ENCODE measurements at places on chromosomes 4 and X. TPM values are rescaled to one million over a fixed set of nuclear protein-coding genes. Genes with fewer than 3 reads are reported as not detected.
A peak's percentile ranks its signal among the peaks of the same experiment; 100 is the strongest.

DNA sequence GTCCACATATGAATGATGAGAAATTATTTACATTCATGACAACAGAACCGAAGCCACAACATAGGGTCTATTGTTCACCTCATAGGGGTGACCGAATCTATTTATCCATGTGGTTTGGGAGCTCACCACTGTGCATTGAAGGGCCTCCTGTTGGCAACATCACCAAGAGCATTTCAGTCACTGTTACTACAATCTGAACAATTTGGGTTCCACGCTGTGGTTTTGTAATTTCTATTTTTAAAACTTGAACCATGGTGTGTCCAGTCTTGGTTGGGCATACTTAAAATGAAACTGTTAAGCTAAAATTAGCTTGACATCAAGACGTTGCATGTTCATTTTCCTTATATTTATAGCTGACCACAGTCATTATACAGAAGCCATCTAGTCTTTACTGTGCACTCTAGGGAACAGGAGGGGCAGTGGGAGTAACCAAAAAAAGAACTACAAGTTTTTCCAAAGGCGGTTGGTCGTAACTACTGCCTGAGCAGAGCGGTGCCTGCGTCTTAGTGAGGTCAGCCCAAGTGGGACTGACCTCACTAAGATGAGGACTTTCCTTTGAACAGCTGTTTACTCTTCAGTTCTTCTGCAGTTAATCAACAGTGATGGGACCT lies 192.1 kb downstream of the SPRY1 start:
- DNase-seq, result no peak

GRCh38 chr4:5592272-5592671 lies 116.1 kb downstream of the EVC2 start:
- no peak for DNase-seq

DNA sequence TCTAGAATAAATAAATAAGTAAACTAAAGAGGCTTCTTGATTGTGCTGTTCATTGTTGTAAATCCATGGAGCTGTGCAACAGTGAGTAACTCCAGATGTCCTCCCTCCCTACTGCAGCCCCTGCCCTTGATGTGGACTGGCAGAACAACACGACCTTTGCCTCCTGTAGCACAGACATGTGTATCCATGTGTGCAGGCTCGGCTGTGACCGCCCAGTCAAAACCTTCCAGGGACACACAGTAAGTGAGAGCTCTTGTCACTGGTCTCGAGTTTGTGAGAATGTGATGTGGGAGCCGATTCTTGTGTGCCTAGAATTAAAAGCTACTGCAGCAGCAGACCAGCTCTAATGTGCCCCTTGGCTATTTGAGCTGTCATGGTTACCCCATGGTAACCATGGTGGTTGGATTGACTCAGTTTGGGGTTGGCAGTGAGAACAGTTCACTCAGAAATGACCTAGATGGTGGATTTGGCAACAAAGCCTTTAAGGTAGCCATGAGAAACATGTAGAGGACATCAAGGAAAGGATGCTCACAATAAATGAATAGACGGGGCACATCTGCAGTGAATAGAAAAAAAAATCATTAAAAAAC lies 60.7 kb downstream of the GPR143 start:
- DNase-seq, result no peak

DNA sequence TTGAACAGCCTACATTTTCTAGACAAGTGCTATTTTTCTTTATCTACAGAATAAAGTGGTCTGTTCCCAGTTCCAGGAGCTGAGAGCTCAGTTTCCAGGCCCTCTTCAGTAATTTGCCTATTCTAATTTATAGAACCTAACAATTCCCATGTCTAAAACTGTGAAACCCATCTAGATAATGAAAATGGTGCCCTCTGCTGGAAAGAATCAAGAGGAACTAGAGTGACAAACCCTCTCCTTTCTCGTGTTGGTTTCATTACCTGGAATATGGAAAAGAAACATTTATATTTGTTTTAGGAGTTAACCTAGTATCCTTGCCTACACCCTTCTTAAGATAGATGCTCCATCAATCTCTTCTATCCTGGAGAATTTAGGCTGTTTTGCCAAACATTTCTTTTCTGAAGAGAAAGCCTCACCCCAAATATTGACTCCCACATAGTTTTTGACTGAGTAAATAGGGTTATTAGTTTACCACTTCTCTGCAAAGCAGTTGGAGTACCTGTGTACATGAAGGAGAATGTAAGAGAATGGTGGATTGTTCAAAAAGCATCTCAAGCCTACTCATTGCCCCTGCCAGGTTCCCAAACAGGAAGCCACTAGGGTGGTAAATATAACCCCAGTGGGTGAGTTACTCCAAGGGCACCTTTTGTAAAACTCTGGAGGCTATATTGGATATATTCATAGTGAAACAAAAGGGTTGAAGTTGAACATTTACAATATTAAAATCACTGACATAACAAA lies 121.6 kb downstream of the RASL11B start:
- peak; percentile 40 for DNase-seq

DNA sequence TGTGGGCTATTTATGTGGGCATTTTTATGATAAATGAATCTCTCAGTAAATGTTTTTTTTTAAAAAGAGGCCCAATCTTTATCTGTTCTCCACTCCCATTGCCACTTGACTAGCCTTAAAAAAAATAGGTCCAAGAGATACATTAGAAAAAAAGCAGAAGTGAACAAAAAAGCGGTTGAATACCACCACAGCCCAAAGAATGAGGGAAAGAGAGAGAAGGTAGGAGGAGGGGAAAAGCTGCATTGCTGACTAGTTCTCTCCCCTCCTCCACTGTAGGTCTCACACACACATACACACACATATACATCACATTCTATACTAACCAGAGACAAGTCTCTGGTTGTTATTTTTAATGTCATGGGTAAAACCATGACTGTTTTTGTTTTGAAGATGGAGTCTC lies 95.8 kb upstream of the IL13RA1 start:
- DNase-seq, result no peak

GRCh38 chrX:24341795-24342194 lies 18.6 kb upstream of the SUPT20HL1 start:
- DNase-seq, result no peak

DNA sequence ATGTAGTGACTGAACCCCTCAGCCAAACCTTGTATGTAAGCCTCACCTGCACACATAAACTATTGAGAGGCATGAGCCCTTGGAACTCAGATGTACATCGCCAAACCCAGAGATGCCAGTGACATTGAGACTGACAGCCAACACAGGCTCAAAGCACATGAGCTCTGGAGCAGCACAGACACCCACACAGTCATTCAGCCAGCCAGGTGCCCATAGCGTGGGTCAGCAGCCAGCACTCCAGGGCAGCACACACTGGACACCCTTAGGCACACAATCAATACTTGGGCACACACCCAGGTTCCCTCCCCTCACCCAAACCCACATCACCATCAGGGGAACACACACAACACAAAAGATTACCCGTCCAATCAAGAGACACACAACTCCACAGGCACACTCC lies 4.3 kb upstream of the TIMP1 start:
- DNase-seq, result no peak

GRCh38 chr4:76690906-76691275 lies 207.1 kb downstream of the SOWAHB start:
- DNase-seq, result peak; percentile 14

DNA sequence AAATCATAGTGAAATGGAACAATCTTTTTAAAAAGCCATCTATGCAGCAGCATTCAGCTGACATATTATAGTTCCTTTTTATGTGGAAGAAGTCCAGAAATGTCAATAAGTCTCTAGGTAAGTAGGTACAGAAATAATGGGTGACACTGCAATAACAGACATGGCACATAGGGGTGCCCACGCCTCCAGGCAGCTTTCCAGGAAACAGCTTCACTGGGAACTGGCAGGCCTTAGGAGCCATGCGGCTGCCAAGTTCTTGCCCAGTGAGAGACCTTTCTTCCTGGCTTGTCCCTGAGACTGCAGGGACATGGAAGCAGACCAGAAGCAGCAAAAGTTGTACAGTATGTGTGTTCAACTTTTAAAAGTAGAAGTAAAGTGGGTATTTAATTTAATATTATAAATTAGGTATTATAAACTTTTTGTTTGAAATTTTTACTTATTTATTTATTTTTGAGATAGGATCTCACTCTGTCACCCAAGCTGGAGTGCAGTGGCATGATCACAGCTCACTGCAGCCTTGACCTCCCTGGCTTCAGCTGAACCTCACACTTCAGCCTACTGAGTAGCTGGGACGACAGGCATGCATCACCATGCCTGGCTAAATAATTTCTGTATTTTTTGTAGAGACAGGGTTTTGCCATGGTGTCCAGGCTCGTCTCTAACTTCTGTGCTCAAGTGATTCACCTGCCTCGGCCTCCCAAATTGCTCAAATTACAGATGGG lies 12.1 kb upstream of the ETNPPL start:
- no peak for DNase-seq

DNA sequence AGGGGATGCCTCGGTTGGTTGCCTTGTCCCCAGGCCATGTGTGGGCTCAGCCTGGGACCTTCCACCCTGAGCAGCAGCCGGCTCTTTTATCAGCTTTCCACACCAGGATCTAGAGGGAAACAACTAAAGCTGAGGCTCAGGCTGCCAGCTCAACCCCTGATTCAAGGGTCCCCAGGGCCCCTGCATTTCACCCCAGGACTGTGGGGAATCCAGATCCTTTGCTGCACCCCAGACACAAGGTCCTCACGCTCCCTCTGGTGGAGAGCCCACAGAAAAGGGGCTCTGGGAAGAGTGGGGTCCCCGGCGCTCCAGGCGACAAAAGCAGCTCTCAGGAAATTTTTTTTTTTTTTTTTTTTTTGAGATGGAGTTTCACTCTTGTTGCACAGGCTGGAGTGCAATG lies 64.3 kb downstream of the ZFYVE28 start:
- DNase-seq, result no peak

- DNase-seq, result no peak
These were observed 372.4 kb upstream of the SLC7A11 start for GRCh38 chr4:138614398-138615142.

GRCh38 chr4:38489924-38490639 lies 173.9 kb upstream of the KLF3 start:
- DNase-seq, result no peak

DNA sequence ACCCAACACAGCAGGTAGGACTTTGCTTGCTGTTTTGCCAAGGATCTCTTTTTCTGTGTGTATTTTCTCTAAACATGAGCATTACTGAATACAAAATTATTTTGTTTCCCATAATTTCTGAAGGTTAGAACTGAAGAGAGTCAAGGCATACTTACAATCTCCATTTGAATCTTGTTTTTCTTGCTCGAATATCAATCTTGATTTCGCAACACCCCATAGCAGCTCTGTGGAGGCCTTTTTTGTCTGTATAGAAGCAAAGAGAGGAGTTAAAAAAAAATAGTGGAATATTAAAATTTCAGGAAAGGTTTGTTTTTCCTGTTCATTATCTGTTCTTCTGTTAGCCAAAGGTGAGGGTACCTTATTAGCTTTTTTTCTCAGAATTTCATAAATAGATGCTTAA lies 92.9 kb downstream of the TNIP2 start:
- DNase-seq, result no peak

DNA sequence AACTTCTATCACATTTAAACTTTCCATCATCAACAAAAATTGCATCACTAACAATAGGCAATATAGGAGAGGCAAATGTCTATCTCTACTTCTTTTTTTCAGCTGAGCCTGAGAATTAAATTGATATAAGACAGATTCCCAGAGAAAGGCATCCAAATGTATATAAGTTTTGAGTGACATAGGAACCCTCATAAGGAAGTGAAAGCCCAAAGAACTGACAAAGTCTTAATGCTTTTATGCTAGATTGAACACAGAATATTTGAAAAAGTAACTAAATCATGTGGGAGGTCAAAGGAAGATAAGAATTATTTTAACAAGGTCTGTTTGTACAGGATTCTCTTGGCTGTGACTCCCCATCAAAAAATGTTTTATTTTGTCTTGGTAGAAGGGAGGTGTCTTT lies 714.9 kb downstream of the GRXCR1 start:
- no peak for DNase-seq

GRCh38 chr4:12729384-12729783 lies 754.8 kb downstream of the RAB28 start:
- DNase-seq, result peak; percentile 8

GRCh38 chr4:173073939-173074500 lies 94.6 kb upstream of the GALNT7 start:
- DNase-seq, result no peak

DNA sequence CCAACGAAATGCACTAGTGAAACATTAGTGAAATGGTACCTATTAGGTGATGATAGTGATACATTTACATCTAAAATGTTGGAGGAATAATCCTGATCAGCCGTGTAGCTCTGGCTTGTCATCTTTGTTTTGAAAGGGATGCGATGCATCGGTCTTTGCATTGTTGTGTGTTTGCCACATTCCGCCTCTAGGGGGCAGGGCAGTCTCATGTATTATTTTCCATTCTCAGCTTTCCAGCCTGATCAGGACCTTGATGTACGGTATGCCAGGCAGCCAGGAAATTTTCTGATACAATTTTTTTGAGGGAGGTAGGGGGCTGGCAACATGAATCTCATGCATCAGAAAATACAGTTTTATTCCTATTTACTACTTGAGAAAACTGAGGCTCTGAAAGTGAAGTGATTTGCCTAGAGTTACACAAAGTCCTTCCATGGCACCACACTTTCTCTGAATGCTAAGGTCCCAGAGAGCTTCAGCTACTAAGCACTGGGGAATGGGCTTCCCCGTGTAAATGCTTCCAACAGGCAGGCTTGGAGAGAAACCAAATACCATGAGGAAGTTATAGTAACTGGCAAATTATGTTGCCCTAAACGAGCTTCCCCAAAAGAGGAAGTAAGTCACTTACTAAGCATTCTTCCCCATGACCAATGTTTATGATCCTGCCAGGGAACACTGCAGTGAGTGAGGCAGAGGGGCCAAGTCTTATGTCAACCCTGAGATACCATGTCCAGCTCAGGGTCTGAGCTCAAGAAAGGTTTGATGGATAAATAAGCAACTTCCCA lies 31.8 kb upstream of the IQSEC2 start:
- peak; percentile 33 for DNase-seq

GRCh38 chr4:139177869-139178619 lies 1.0 kb upstream of the ELF2 start:
- DNase-seq, result peak; percentile 93

DNA sequence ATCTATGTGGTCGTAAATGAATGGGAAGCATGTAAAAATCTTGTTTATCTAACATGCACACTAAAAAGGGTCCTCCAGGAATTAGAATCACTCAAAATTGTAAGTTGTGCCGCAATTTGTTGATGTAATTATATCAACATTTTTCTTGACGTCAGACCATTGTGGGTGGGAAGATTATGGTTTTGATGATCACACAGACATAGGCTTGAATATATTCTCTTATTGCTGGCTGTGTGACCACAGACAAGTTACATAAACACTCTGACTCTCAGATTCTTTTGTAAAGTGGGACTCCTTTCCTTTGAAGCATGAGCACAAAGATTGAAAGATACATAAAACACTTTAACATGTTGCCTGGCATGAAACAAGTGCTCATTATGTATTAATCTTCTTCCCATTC lies 51.5 kb downstream of the IL1RAPL1 start:
- no peak for DNase-seq

VGLL1 gene
- not detected for total RNA-seq

CXorf38 gene
- total RNA-seq, result 12.7 TPM

RASGEF1B gene
- total RNA-seq, result 5.5 TPM

PDLIM3 gene
- 11.3 TPM for total RNA-seq

MID1IP1 gene
- 78.5 TPM for total RNA-seq

USP51 gene
- 0.14 TPM for total RNA-seq

Measured in Caki2 (cell line).